ENCODE measurements at places on chromosomes 3 and 15.

- no peak for DNase-seq
These were observed 449.9 kb upstream of the GOLIM4 start for GRCh38 chr3:168545591-168545990.

DNA sequence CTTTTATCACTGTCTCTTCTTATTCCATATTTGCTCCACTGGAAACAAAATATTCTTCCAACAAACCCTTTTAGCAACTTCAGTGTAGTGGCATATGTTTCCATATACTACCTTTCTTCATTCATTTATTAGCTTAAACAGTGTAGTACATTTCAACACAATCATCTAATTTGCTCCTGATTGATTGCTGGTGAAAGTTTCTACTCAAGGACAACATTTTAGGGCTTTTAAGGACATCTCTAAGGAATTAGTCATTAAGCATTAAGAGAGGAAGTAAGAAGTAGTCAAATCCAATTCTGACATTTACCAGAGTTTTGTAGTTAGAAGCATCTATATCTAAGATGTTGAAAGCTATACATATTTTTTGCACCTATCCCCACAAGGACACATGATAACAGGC is 55.8 kb downstream of the RSRC1 start:
- DNase-seq, result peak; percentile 34

DNA sequence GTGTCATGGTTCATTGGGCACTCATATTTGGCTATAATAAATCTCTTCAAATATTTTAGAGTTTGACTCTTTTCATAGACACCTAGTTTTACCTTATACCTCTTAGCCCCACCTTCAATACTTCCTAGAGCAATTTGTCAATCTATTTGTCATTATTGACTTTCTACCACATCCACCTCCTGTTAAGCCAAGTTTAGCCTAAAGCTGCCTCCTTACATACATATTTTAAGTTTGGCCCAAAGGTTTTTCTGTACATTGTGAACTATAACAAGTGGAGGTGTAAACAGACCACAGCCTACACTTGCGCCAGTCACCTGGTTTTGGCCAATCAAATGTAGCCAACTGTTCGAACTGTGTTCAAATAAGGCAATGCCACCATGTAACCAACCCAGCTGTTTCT is 18.1 kb upstream of the ABHD17C start:
- no peak for DNase-seq

- DNase-seq, result no peak
These were observed 6.9 kb upstream of the UBE2E1 start for GRCh38 chr3:23798876-23799275.

DNA sequence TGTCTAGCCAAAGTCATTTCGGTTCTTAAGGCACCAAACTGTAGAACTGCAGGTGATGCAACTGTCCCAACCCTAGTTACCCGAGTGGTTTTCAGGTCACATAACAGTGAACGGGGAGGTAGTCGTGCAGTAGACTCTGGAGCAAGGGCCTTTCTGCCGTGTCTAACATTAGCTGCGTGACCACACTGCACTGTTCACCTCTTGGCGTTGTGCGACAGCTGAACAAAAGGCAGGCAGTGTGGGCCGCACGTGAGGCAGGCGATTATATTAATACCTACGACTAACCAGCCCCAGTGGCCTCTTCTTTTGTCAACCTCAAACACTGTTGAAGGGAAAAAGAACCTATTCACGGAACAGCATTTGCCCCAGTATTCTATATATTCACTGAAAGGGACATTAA is 2.8 kb downstream of the LRRN1 start:
- no peak for DNase-seq

DNA sequence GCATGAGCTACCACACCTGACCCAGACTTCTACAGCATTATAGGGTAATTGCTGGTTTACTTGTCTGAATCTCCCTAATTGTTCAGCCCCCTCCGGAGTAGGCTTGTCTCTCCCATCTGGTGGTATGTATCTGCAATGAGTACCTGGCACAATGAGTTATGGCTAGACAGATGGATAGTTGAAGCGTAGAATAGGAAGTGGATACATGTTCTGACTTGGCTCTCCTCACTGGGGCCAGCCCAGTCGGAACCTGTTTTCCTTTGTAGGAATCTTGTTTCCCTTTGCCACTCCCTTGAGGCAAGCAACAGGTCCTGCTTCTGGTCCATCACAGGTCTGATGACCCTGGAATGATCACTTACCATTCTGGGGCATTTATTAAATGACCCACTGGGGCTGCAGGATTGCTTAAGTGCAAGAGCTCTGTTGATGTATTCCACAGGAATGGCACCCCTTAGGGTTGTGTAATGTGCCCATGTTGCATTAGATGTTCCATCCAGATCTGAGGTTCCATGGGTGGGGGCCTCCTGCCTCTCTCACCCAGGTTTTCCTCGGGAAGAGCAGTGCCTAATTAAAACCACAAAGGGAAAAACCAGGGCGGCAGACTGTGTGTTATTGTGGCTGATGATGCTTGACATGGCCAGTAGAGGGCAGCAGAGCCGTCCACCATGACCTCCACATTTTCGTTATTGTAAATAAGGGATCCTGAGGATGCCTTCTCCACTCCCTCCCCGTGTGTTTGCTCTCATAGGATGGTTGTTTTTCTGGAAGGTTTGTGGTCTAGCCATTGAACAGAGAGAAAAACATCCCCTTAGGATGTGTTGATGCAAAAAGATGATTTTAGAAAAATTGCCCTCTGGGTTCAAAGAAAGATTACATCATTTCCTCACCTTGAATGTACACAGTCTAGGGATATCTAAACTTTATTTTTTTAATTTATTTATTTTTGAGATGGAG is 58.0 kb downstream of the CMTM8 start:
- DNase-seq, result peak; percentile 15

DNA sequence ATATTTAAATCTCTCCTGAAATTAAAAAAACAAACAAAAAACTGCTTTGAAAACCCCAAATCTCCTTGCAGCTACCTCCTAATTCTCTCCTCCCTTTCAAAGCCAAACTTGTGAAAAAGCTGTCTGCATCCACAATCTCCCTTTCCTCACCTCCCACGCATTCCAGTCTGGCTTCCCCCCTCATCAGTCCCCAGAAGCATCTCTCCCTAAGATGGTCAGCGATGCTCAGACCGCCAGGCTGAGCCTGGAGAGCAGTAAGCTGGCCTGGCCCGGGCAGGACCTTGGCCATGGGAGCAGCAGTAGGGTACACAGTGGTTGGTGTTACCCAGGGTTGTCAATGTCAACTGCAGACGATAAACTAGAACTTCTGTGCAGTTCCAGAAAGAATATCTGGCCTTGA is 32.9 kb upstream of the BLM start:
- no peak for DNase-seq

- DNase-seq, result peak; percentile 43
These were observed 931.7 kb downstream of the MCTP2 start for GRCh38 chr15:95162967-95163531.

- no peak for DNase-seq
These were observed 57.6 kb downstream of the GALK2 start for GRCh38 chr15:49227602-49228001.

DNA sequence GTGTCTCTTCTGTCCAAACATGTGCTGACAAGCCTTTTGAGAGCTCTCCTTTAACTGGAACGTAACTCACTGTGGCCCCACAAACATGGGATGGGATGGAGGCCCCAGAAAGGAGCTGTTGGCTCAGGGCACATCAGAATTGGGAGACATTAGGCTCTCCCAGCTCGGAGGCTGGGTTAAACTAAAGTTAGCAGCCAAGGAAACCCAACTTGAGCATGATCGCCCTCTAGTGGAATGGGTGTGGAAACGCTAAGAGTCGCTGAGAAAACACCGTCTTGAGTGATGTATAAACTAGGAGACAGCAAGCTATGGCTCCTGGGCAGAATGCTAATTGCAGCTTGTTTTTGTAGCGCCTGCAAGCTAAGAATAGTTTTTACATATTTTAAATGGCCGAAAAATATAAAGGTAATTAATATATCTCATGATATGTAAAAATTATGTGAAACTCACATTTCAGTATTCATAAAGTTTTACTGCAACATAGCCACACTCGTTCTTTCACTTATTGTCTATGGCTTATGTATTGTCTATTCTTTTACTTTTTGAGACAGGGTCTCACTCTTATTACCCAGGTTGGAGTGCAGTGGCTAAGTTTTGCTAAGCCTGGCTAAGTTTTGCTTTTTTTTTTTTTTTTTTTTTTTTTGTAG is 138.8 kb upstream of the HACD2 start:
- peak; percentile 60 for DNase-seq

DNA sequence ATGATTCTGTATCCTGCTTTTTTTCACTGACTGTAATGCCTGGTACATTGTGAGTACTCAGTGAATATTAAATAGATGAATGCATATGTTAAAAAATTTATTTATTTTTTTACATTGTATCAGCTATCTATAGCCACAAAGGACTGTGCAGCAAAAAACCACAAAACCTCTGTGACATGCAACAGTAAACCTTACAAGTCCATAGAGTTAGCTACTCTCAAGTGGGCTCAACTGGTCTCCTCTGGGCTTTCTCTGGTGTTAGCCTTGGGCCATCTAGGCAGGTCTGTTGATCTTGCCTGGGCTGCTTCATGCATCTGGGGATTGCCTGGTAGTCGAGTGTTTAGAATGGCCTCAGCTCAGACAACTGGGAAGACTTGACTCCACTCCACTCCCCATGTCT is 35.3 kb downstream of the OTOL1 start:
- DNase-seq, result no peak

DNA sequence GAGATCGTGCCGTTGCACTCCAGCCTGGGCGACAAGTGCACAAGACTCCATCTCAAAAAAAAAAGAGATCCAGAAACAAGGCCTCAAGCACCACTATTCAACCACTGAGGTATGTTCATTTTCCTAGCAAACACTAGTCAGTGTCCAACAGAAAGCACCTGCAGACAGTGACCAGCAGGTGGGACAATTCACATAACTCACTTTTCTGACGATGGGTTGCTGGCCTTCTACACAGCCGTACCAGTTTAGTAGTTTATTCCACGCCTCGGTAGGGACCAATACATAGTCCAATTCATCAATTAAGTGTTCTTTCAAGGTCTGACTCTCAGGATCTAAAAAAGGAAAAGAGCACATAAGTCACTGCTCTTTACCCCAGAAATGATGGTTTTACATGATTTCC is 12.4 kb downstream of the USP4 start:
- DNase-seq, result no peak

DNA sequence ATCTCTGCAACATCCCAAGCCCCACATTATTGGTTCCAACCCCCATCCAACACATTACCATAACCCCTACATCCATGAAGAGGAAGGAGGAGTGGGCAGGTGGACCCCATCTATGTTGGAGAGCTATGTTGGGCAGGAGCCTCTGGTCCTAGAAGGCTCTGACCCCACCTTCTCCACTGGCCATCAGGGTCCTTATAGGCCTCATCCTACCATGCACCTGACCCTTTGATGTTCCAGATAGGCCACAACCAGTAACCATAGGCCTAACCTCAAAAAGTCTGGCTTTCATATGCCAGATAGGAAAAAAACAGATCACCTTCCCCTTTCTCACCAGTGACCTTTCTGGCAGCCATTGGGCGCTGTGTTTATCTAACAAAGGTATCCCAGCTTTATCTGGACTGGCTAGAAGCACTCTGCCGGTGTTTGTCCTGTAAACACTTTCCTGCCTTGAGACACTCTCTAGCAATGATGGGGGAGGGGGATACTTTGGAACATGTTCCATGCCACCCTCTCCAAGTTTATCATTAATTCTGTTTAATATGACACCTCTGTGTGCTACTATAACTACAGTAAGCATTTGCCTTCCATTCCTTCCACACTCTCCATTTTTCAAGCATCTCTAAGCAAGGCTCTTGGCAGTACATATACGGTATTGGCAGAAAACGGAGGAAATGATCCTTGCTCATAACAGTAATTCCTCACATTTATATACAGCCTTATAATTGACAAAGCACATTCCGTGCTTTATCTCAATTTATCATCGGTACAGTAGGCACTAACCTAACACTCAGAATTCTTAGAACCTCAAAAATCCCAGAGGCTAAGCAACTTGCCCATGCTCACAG is 377.1 kb downstream of the VPS13C start:
- DNase-seq, result no peak

- DNase-seq, result no peak
These were observed 237.6 kb downstream of the FEZF2 start for GRCh38 chr3:62135741-62136140.

DNA sequence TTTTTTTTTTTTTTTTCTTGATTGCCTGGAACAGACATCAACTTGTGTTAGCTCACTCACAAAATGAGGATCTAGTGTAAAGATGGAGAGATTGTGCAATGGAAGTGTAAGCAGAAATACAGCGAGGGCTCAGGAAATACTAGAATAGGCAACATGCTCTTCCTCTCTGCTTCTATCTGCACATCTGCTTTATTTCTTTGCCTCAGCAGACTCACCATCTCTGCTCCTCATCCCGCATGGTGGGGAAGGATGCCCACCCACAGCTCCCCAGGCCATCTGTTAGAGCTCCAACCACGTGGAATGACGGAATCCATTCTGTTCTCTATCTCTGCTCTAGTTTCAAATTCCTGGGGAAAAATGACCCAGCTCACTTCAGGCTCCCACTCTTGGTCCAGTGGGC is 128.0 kb upstream of the ADAMTS9 start:
- no peak for DNase-seq

DNA sequence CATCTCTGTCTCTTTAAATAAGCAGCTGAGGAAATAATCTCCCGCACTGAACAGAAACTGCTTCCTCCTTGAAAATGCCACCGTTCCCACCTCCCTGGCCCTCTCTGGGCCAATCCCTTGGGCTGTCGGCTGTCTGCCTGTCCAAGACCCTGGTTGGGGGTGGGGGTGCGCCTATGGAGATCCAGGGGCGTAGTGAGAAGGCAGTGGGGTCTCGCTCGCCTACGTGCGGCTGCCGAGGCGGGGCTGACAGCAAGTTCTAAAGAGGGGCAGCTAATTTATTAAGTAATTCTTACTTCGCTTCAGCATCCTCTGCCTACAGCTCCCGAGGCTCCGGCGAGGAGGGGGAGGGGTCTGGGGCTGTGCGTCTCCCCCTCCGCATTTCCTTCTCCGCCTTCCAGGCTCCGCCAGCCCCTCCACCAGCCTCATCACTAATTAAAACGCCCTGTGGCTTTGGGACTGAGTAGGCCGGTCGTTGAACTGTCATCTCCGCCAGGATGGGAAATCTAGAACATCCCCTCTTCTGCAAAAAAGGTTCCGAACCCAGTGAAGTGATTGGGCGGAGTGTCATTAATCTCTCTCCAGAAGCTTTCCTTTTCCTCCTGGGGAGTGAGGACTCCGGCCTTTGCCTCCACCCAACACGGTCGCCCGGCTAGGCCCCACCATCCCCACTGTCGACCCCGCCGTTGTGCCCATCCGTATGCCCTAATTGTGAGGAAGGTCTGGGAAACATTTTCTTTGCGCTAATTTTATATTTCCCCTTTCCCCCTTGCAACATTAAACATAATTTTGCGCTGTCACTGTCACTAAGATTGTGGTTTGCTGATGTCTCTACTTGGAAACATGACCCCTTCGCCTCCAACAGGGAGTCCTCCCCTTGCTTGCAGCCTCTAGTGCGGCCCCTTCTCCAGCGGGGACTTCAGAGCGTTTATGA is 16.9 kb downstream of the NR2F2 start:
- no peak for DNase-seq

GRCh38 chr3:127124120-127124519 is 68.8 kb upstream of the PRR23E start:
- no peak for DNase-seq

- DNase-seq, result no peak
These were observed 89.2 kb downstream of the LEKR1 start for GRCh38 chr3:156915372-156915771.

GRCh38 chr3:129934234-129935123 is 40.0 kb upstream of the TRH start:
- no peak for DNase-seq

- DNase-seq, result no peak
These were observed 34.4 kb upstream of the TRH start for GRCh38 chr3:129940086-129940485.

GRCh38 chr3:139674571-139675260 is 3.1 kb downstream of the NMNAT3 start:
- no peak for DNase-seq

Data from fibroblast of skin of left biceps (primary cell).